ENCODE measurements at places on chromosomes 1 and 21. TPM values are rescaled to one million over a fixed set of nuclear protein-coding genes. Genes with fewer than 3 reads are reported as not detected.

The BMP8A gene
- polyA plus RNA-seq = 1.0 TPM

DNA sequence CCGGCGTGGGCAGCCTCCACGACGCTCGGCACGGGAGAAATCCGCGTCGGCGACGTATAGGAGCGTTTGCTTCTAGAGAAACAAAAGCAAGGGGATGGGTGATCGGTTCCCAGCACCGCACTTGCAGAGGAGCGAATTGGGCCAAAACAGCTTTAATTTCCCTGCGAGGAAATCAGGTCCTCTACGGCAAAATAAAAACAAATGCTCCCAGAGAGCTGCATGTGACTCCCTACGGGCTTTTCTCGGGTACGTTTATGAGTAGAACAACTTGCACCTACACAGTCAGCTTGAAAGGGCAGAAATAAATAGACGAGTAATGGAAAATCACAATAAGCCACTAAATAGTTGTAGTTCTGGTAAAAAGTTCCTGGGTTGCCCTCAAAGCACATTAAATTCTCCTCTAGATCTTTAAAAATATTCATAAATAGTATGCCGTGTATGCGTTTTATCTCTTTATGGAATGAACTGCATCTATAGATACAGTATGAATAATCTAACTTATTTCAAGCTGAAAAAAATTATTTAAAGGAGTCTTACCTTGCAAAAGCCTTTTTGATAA, 1.2 kb downstream of the NHLH2 start:
- no peak for DNase-seq

GRCh38 chr21:41776778-41777177, 9.9 kb upstream of the RIPK4 start:
- DNase-seq = no peak

GRCh38 chr1:43648876-43649477, 972 bp upstream of the KDM4A start:
- no peak for DNase-seq

The ZMPSTE24 gene
- 49.7 TPM for polyA plus RNA-seq

- no peak for DNase-seq
Observed at GRCh38 chr21:45935628-45936027, 45.9 kb upstream of the COL6A1 start.

The RGS4 gene
- polyA plus RNA-seq = 14.8 TPM

DNA sequence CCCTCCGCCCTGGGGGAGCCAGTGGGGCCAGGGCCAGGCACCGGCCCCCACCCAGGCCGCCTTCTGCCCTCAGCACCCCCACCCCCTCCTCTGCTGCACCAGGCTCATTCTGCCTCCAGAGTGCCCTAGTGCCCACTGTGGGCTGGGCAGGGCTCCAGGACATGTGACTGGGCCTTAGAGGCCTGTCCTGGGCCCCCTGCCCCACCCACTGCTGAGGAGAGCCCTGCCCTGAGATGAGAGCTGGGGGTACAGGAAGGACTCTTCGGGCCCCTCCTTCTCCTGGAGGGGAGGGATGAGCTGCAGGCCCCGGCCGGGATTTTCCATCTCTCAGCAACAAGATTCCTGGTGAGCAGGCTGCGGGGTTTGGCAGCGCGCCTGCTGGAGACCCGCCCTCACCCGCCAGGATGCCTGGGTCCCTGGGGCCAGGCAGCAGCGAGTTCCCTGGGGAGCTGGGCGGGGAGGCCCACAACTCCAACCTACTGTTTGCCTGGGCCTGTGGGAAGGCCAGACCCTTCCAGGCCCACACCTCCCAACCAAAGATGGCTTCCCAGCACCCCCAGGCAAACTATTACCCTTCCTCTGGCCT, 14.0 kb downstream of the AHDC1 start:
- no peak for DNase-seq
